ENCODE measurements at places on chromosomes 11 and 22.

GRCh38 chr11:134486106-134486505 is 74.1 kb upstream of the B3GAT1 start:
- no peak for DNase-seq

DNA sequence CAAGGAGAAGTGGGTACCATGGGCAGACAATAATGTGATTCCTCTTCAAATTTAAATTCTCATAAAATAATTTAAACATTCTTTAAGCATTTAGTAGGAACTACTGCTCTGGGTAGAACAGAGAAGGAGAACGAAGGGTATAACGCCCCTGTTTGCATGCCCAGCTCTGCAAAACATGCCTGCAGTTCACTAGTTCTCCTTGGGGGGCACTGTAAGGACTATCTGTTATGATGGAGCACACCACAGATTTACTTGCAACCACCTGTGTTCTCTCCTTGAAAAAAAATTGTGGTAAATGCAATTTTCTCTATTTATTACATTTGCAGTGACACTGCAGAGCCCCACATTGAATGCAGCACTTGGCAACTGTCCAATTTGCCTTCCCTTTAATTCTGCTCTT is 100.3 kb downstream of the GUCY1A2 start:
- DNase-seq: no peak

- DNase-seq: no peak
Measured at GRCh38 chr11:119744577-119744976, 15.6 kb upstream of the NECTIN1 start.

- no peak for DNase-seq
Measured at GRCh38 chr11:84634309-84634708, 992.8 kb downstream of the DLG2 start.

Data from M059J (cell line).